Mononuclear cell (primary cell): ENCODE measurements at places on chromosomes 6 and 20. TPM values are rescaled to one million over a fixed set of nuclear protein-coding genes. Genes with fewer than 3 reads are reported as not detected.

HUS1B gene
- total RNA-seq = 4.5 TPM

OVOL2 gene
- total RNA-seq = not detected

ECT2L gene
- total RNA-seq = not detected

PDYN gene
- total RNA-seq = 0.10 TPM

TSBP1 gene
- not detected for total RNA-seq

C6orf141 gene
- total RNA-seq = 0.21 TPM

SIRPB2 gene
- total RNA-seq = 8.8 TPM

MANEA gene
- total RNA-seq = 5.5 TPM

DPPA5 gene
- total RNA-seq = not detected

LST1 gene
- total RNA-seq = 200 TPM

SPATA25 gene
- 0.52 TPM for total RNA-seq

DHX16 gene
- total RNA-seq = 8.2 TPM

HMGN4 gene
- 40.4 TPM for total RNA-seq

ADTRP gene
- total RNA-seq = 32.7 TPM

FAM209A gene
- total RNA-seq = 3.7 TPM

SLC17A1 gene
- not detected for total RNA-seq

OR2J3 gene
- not detected for total RNA-seq

IPCEF1 gene
- total RNA-seq = 73.5 TPM

RUNX2 gene
- 10.4 TPM for total RNA-seq

FERMT1 gene
- total RNA-seq = under 0.01 TPM

C20orf173 gene
- not detected for total RNA-seq

KHDC1 gene
- total RNA-seq = 0.21 TPM

LZTS3 gene
- 17.6 TPM for total RNA-seq

FAM83C gene
- total RNA-seq = not detected

SCGN gene
- total RNA-seq = not detected

BTNL2 gene
- not detected for total RNA-seq

TNFRSF6B gene
- not detected for total RNA-seq

PROKR2 gene
- not detected for total RNA-seq

GPR63 gene
- total RNA-seq = 0.10 TPM

MLN gene
- not detected for total RNA-seq

LCA5 gene
- 0.42 TPM for total RNA-seq

C2 gene
- 2.5 TPM for total RNA-seq

KCNK16 gene
- not detected for total RNA-seq

SIRPD gene
- 0.42 TPM for total RNA-seq

KCNQ5 gene
- total RNA-seq = 2.8 TPM

TRIM38 gene
- total RNA-seq = 18.7 TPM

MTFR2 gene
- 3.9 TPM for total RNA-seq

SLC26A8 gene
- total RNA-seq = 0.10 TPM

PSORS1C1 gene
- total RNA-seq = not detected

BPIFA1 gene
- not detected for total RNA-seq

PDE7B gene
- total RNA-seq = 0.42 TPM

DEF6 gene
- total RNA-seq = 80.1 TPM
